NCI-H1105 treated with DMSO at 0.1 percent for 48 hours (cell line): ENCODE measurements at places on chromosomes 4 and X.

- no peak for DNase-seq
These were observed 19.3 kb downstream of the GUCY1B1 start for GRCh38 chr4:155777971-155778735.

DNA sequence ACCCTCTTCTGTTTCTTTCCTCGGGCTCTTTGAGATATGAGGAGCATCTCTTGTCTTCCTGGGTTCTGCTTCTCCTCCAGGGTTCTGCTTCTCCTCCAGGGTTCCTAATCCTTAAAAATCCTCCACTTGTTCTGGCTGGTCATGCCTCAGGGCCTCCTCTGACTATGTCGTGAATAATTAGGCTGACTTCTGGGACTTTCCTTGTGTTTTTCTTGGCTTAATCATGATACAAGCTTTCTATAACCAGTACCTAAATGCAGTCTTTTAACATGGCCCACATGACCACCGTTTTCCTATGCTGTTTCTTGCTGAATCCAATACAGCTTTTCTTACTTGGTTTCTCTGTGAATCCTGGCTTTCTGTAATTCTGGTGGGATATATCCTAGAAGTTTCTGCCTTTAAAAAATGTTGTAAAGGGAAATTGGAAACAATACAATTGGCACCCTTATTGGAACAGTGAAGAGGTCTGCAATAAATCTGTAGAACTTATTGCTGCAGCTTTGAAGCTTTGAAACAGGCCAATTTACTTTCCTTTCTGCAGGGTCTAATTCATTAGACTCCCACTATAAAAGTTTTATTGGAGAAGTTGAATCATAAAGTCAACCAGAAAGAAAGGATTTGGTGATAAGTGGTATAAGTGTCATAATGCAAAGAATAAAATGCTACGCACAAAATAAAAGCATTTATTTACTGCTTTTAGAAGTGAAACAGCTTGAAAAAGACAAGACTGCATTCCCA lies 213.1 kb downstream of the UGT8 start:
- DNase-seq = no peak

- DNase-seq = no peak
These were observed 218.6 kb downstream of the PRDM5 start for GRCh38 chr4:120703908-120704307.

DNA sequence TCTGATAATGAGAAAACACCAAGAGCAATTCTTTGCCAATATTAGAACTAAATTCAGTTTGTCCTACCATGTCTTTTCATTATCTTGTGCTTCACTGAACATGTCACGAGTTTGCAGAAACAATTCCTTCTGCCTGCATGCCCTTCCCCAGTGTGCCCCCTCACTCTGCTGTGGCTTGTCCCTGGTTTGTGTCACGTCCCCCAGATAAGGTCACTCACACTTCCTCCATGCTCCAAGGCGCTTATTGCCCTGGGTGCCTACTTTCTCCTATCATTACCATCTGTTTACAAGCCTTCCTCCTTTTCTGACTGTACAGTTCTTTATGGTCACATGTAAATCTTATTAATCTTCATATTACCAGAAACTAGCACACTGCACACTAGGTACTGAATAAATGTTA lies 394.1 kb downstream of the KCNIP4 start:
- DNase-seq = no peak

DNA sequence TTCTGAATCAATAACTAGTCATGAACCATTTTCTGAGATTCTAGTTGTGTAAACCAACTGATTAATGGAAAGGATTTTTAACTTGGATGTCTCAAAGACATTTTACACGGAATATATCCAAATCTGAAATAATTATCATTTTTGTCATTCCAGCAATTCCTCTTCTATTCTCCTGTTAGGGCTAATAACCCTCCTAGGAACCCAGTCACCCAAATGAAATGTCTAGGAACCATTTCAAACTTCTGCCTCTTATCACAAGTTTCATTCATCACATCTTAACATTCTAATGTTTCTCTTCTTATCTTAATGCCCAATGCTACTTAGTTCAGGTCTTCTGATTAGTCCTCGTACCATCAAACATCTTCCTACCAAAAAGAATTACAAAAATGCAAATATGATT lies 639.8 kb downstream of the DMD start:
- DNase-seq = no peak

DNA sequence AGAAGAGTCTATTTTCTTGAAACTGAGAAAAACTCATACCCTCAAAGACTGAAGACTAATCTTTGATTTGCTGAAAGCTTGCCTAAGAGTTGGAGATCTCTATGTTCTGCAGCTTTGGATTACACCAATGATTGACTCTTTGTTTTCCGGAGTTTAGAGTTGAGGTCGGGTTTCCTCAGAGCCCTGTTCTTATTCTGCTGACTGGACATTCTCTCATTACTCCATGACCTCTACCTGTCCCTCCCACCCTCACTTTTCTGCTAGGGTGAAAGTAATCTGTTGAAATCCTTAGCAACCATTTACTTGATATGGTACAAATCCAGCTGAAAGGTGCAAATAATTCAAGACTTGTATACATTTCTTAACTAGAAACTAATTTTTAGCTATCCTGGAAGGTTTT lies 421.5 kb upstream of the FRG1 start:
- DNase-seq = no peak

DNA sequence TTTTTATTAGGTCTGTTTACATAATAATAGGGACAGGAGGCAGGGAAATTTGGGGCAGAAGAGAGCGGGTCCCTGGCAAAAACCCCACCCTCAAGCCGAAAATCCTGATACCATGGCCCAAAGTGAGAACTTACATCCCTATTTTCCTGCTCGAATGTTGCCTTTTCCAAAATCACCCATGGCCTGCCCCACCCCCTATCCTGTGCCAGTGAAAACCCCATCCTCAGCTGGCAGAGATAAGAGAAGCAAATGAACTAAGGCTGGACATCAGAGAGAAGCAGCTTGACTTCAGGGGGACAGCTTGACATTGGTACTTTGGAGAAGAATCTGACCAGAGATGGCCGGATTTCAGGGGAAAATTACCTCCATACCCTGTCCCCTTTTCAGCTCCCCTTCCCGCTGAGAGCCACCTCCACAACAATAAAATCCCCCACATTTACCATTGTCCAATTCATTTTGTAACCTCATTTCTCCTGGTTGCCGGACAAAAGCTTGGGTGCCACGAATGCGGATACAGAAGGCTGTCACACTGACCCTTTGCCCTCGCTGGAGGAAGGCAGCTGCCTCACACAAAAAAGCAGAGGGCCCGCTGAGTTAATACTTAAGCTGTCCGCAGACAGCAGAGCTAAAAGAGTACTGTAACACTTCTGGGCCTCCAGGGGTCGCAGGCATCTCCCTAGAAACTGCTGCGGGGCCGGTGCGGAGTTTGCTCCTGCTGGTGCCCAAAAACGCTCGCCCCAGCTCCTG lies 196.2 kb downstream of the SNCA start:
- no peak for DNase-seq

DNA sequence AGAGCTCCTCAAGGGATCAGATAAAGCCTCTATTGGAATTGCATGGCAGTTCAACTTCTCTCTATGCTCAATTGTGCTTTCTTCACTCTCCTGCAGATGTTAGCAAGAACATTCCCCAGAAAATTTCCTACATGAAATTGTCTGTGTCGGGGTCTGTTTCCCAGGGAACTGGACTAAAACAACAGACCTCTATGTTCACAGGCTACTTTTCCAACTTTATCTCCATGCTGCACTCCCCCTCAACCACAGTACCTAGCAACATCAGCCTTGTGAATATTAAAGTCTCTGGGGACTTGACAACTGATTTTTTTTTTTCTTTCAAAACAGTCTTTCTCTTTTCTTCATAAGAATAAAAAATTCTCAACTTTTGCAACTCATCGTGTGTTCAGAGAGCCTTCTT lies 1470.8 kb upstream of the ADGRL3 start:
- no peak for DNase-seq

DNA sequence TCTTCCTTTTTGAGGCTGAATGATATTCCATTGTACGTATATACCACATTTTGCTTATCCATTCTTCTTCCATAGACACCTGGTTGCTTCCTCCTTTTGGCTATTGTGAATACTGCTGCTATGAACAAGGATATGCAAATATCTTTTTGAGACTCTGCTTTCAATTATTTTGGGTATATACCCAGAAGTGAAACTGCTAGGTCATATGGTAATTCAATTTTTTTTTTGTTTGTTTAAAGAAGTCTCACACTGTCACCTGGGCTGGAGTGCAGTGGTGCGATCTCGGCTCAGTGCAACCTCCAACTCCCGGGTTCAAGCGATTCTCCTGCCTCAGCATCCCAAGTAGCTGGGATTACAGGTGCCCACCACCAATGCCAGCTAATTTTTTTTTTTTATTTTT lies 75.3 kb downstream of the METTL14 start:
- DNase-seq = no peak

- no peak for DNase-seq
These were observed 10.0 kb downstream of the TNIP3 start for GRCh38 chr4:121154103-121154515.

GRCh38 chrX:3076416-3076991 lies 35.2 kb downstream of the ARSF start:
- DNase-seq = no peak

- peak; percentile 20 for DNase-seq
These were observed 23.8 kb upstream of the ARHGAP10 start for GRCh38 chr4:147707892-147708672.

GRCh38 chr4:72446353-72447055 lies 122.5 kb downstream of the ADAMTS3 start:
- no peak for DNase-seq

- DNase-seq = no peak
These were observed 12.9 kb upstream of the MAOA start for GRCh38 chrX:43643201-43643600.

- no peak for DNase-seq
These were observed 144.0 kb downstream of the ADAM29 start for GRCh38 chr4:175062183-175062592.

GRCh38 chr4:161714022-161714751 lies 449.6 kb downstream of the FSTL5 start:
- no peak for DNase-seq

GRCh38 chr4:161525121-161525520 lies 638.7 kb downstream of the FSTL5 start:
- DNase-seq = no peak

- DNase-seq = no peak
These were observed 5.7 kb upstream of the PPEF2 start for GRCh38 chr4:75907966-75908365.

DNA sequence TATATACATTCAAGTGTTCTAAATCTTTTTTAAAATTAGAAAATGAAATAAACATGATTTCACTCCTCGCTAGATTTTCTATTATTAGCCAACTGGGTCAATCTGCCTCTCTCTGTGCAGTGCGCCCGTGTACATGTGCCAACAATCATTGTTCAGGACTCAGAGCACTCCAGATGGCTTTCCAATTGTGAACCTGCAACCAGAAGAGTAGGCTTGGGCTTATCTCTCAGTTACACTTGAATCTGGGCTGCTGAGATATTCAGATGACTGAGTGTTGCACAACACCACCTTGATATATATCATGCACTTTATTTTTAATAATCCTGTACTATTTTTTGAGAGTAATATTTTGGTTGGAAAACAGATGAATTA lies 184.0 kb upstream of the FSTL5 start:
- DNase-seq = no peak

GRCh38 chr4:85448906-85449890 lies 25.8 kb upstream of the ARHGAP24 start:
- no peak for DNase-seq

DNA sequence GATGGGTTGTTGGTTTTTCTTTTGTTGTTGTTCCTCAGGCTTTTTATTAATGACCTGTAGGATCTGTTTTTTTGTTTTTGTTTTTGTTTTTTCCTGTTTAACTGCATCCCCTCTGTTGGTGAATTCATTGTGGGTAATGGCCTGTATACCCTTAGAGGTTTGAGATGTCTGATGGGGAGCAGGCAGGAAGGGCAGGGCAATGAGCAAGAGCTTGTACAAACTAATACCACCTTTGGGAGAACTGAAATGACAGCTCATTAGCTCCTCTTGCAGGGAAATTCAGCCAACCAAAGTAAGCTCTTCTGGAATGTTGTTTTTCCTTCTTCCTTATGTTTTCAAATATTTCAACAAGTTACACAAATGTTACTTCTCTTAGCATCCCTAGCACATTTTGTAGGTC lies 23.4 kb downstream of the SH2D1A start:
- DNase-seq = no peak

- no peak for DNase-seq
These were observed 13.9 kb downstream of the CASP3 start for GRCh38 chr4:184635381-184635780.

- DNase-seq = no peak
These were observed at the start of gene TMEM156 for GRCh38 chr4:39032218-39033085. TSS of gene TMEM156 (minus strand) at chr4:39032409. CDS start at chr4:39032313, 96 bp downstream.

- DNase-seq = no peak
These were observed 26.2 kb downstream of the MTM1 start for GRCh38 chrX:150594584-150594983.

DNA sequence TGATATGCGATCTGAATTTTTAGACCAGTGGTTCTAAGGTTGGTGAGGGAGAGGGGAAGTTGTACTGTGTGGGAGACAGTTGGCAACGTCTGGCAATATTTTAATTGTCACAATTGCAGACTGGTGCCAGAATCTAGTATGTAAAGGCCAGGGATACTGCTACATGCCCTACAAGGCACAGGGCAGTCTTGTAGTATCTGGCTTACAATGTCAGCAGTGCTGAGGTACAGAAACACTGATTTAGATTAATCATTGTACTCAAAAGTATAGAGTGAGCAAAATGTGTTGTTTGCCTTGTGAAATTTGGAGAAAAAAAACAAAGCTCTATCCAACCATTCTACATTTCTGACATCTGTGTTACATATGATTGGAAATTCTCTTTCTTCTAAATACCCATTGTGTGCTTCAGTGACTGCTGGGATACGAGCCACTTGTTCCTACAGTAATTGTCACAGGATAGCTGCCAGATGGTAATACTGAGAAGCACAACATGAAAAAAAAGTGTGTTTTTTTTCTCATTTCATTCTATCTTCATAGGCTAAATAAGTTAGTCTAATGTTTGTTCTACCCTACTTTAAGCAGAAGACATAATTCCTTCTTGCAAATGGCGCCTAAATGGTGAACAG lies 526.7 kb upstream of the AGA start:
- no peak for DNase-seq

DNA sequence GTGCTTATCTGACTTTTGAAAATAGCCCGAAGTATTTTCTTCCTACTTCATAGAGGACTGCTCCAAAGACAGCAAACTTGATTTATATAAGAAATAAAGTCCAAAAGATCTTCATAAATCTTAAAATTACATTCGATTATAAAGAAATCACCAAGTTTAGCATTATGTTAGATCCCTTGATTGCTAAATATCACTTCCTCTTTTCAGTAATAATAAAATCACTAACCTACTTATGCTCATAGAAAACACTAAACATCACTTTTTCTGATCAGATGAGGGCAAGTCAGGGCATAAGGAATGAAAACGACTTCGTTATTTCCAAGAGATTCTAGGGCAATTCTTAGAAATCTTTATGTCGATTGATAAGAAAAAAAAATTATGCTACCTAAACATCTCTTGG lies 32.0 kb downstream of the DYNLT3 start:
- DNase-seq = no peak

GRCh38 chr4:98658287-98659105 lies at the start of gene TSPAN5:
TSS of gene TSPAN5 (minus strand) at chr4:98658611.
- DNase-seq = peak; percentile 46

GRCh38 chrX:10676235-10676957 lies 56.0 kb upstream of the MID1 start:
- DNase-seq = no peak

GRCh38 chr4:128844931-128845330 lies 35.4 kb downstream of the JADE1 start:
- DNase-seq = no peak

- no peak for DNase-seq
These were observed 80.6 kb downstream of the VCX2 start for GRCh38 chrX:8090482-8090881.

GRCh38 chr4:179291657-179292056 lies 1849.4 kb upstream of the AGA start:
- no peak for DNase-seq

GRCh38 chr4:74109870-74110605 lies 11.0 kb upstream of the CXCL2 start:
- no peak for DNase-seq
